ENCODE measurements at places on chromosomes 12 and 14.

DNA sequence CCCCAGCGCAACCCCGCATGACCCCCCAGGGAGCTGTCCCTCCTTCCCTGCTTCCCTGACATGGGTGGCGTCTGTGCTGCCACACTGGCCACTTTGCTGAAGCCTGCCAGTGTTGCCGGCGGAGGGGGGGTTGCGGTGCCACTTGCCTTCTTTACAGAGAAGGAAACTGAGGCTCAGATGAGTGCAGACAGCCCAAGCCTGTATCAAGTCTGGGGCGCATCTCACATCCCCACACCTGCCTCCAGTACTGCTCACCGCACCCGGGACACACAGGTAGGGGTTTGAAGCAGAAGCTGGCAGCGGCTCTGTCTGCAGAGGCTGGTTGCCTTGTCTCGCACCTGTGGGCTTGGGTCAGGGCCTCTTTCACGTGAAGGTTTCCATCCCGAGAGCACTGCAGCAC, 104.7 kb upstream of the RTL1 start:
- DNase-seq: no peak

GRCh38 chr14:60655898-60656685, 6.8 kb upstream of the SIX1 start:
- no peak for DNase-seq

- DNase-seq: no peak
Measured at GRCh38 chr12:121217761-121218160, 7.8 kb downstream of the P2RX4 start.

GRCh38 chr12:111178181-111179081, 190.5 kb downstream of the PHETA1 start:
- DNase-seq: no peak

DNA sequence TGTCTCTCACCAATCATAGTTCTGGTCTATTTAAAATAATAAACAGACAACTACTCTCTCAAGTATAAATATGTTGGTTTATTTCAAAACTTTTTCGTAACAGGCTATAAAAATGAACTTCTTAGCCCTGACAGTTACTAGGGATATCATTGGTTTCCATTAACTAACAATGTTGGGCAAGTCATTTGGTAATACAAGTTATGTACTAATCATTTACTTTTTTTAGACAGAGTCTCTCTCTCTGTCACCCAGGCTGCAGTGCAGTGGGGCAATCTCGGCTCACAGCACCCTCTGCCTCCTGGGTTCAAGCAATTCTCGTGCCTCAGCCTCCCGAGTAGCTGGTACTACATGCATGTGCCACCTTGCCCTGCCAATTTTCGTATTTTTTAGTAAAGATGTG, 14.6 kb upstream of the KANSL2 start:
- DNase-seq: no peak

DNA sequence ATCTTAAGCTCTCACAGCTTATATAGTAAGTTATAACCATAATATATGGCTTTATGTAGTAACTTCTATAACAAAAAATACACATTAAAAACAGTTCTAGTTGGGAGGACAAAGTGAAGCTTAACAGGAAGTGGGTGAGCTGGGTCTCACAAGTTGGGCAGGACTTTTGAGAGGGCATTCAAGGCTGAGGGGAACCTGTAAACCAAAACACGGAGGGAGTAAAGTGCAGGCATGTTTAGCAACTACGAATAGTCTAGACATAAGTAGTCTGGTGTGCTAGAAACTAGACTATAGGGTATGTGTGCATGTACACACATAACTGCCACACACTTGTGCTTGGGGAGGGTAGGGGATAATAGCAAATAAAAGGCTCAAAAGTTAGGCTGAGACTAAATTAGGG, 14.2 kb upstream of the NEK9 start:
- no peak for DNase-seq

DNA sequence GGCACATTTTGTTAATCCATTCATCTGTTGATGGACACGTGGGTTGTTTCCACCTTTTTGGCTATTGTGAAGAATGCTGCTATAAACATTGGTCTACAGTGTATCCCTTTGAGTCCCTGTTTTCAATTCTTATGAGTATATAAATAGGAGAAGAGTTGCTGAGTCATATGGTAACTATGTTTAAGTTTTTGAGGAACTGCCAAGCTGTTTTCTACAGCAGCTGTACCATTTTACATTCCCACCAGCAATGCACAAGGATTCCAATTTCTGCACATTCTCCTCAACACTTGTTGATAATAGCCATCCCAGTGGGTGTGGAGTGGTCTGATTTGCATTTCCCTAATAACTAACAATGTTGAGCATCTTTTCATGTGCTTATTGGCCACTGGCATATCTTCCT, 6.9 kb upstream of the SVOP start:
- no peak for DNase-seq

DNA sequence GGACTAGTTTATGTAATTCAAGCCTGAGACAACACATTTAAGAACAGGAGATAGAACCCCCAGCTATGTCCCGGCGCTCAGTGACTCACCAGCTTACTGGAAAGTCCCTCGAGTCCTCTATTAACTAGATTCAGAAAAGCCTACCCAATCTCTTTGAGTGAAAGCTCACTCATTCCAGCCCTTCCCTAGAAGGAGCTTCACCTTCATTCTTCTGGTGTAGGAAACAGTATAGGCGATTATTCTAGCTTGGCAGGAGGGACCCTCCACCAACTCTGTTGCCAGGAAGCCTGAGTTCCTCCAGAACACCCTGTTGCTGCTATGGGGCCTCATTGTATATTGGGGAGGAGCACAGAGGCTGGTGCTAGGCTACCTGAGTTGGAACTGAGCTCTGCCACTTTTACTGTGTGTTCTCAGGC, 57.2 kb upstream of the AEBP2 start:
- no peak for DNase-seq

DNA sequence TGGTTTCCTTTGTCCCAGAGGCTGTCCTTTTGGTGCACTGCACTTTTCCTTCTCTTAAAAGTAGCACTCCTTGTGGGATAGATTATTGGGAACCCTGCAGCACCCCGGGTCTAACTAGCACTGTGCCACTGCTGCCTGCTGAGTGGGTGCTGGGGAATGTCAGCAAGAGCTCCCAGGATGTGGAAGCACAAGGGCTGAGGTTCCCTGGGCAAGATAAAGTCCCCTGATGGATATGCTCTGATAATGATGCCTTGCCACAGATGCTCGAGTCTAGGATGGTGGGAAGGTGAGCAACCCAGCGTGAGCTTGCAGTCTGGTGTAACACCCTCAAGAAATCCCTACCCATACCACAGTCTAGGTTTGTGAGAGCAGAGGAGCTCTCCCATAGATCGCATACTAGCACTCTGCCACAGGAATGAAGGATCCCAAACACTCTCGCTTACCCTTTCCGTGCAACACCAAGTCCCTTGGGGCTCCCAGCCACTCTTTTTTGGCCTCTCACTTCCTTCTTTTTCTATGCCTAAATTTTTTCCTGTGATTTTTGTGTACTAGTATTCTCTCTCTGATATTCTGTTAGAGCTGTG, 32.6 kb downstream of the USP15 start:
- no peak for DNase-seq

DNA sequence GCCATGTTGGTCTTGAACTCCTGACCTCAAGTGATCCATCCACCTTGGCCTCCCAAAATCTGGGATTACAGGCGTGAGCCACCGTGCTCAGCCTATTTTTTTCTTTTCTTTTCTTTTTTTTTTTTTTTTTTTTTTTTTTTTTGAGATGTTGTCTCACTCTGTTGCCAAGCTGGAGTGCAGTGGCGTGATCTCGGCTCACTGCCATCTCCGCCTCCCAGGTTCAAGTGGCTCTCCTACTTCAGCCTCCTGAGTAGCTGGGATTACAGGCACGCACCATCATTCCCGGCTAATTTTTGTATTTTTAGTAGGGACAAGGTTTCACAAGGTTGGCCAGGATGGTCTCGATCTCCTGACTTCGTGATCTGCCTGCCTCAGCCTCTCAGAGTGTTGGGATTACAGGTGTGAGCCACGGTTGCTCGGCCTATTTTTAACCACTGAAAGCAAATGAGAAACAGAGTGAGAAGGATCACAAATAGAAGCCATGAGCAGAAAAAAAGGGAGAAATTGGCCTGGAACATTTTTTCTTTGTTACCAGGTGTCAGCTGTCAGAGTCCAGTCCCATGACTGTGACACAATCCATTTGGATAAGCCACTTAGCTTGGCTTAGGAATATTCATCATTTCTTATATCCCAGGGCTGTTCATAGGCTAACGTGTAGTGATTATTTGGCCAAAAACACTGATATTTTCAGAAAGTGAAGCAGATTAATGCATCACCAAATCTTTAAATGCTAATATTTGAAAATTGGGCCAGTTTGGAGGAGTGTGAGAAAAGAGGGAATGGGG, 7.9 kb upstream of the NFKBIA start:
- no peak for DNase-seq

DNA sequence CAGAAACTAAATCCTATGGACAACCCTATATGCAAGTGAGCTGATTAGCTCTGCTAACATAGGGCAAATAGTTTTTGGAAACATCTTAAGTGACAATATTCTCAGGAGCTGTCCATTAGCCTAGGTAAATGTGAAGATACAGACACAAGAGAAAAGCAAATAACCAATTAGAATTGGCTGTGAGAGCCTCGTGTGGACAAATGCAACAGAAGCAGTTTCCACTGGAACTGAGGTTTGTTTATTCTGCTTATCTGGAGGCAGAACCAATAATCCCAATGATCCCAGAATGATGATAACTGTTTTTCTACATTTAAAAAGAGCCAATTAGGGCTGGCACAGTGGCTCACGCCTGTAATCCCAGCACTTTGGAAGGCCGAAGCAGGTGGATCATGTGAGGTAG, 43.2 kb upstream of the YAF2 start:
- DNase-seq: no peak

DNA sequence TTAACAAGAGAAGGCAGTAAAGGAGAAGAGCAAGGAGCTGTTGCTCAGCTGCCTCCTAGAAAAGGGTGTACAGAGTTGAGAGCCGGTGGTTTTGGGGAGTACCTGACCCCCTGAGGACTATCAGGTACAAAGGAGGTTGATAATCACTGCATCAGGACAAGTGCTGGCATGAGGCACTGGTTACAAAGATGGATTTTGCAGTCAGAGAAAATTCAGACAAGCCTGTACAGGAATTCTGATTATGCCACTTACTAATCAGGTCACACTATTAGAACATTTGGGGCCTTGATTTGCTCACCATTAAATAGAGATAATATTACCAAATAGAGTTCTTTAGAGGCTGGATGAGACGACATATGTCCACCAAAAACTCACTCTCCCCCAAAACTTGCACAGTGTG, 450.9 kb upstream of the TMPO start:
- DNase-seq: no peak

GRCh38 chr12:110928700-110929099, 8.3 kb upstream of the MYL2 start:
- no peak for DNase-seq

DNA sequence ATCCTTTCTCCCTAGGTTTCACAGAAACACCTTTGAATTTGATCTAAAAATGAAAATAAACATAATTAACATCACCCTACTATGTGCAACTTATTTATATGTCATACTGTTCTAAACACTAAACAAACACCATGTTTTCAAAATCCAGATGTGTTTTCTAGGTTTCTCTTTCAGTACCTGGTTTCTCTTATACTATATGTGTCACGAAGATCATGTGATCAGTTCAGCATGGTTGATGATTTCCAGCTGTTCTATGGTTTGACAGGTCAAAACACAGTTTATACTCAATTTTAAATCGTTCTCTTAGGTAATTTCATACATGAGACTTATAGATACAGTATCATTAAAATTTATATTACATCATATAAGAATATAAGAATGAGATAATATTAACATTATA, 373.1 kb downstream of the SOX5 start:
- no peak for DNase-seq

GRCh38 chr14:103296987-103297386, 37.0 kb upstream of the EIF5 start:
- DNase-seq: no peak

DNA sequence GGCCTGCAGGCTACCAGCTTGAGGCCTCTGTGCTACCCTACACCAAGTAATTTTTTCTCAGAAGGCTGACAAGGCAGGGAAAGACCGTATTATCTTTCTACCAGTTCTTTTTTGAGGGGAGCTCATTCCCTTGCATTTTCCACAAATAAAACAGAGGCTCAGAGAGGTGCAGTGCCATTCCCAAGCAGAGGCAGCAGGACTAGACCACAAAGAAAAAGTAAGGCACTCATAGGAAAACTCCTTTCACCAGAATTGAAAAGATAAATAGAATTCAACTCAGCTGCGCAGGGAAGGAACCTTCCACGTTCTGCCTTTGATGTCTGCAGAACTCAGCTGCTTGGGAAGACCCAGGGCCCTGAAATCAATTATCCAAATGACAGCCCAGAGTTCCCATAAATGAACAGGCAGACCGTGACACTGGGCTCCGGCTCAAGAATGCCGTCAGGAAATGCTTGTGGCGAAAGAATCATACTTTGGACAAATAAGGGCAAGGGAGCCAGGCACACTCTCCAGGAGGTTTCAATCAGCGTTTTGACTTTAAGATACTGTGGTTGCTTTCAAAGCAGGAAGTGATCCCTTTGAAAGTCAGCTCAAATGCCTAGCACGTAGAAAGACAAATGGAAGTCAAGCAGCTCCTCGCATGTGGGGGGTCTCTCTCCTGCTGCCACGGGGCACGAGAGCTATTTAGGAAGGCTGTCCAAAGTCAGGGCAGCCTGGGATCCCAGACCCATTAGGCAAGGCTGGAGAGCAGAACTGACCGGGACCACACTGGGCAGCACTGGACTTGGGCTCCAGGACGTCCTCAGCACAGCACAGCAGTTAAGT, 14.0 kb downstream of the KCTD10 start:
- no peak for DNase-seq

GRCh38 chr12:31820832-31821231, 92.0 kb upstream of the AMN1 start:
- no peak for DNase-seq

- DNase-seq: no peak
Measured at GRCh38 chr12:117098361-117099217, 627 bp downstream of the TESC start.

DNA sequence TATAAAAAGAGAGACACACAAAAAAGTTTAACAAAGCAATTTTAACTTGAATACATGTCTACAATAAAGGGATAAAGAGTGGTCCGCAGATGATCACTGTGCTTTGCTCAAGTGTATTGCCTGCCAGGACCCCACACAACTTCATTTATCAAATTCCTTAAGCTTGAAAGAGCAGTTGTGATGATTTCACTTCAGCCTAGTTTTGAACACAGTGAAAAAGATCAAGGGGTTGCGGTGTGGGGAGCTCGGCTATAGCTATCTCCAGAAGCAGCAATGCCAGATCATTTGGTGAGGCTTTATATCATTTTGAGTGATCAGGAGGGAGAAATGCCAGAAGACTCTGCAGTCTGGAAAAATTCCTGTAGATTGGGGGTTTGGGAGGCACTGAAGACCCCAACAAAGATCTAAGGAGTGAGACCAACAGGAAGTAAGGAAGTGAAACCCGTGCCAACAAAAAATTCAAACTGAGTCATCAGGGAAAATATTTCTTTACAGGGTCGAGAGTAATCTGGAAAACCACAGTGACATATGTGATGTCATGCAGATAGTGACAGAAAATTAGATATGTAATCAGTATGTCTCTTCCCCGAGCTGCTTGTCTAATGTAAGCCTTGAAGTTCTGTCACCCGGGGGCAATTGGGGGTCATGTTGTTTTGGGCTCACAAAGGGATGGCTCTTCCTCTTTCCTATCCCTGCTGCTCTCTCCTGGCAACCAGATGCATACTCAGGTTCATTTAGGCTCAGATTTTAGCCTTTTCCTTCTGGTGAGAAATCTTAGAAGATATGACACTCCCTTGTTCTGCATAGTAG, 221.8 kb downstream of the MSRB3 start:
- no peak for DNase-seq

GRCh38 chr12:68237078-68237477, 11.5 kb upstream of the IL26 start:
- no peak for DNase-seq
